ENCODE measurements at places on chromosomes 5 and 9. TPM values are rescaled to one million over a fixed set of nuclear protein-coding genes. Genes with fewer than 3 reads are reported as not detected.

The PCA3 gene
- not detected for polyA plus RNA-seq

The NR2F1 gene
- not detected for polyA plus RNA-seq

The NFIB gene
- polyA plus RNA-seq: not detected

The NUP214 gene
- 6.6 TPM for polyA plus RNA-seq

The TMEM171 gene
- 1.3 TPM for polyA plus RNA-seq

DNA sequence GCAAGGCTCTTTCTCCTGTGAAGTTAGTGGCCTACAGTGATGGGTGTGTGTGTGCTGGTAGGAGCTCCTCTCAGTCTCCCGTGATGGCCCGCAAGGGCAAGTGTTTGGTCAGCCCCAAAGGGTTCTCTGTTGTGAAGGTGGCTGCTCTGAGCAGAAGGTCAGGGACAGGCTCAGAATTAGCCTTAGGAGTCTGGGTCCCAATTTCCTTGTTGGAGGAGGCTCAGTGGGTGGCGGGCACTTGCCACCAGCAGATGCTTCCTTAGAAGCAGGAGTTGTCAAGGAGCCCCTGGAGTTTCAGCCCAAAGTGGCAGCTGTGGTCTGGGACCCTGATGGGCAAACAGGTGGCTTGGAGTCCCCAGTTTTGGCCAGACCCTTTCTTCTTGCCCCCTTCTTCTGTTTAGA is 154.4 kb downstream of the MACROH2A1 start:
- no peaks in the 10 kb centered on the region for H3K27me3 ChIP-seq
- H3K4me1 ChIP-seq: no peaks in the 10 kb centered on the region
- H3K4me3 ChIP-seq: no peak overlapping the region

DNA sequence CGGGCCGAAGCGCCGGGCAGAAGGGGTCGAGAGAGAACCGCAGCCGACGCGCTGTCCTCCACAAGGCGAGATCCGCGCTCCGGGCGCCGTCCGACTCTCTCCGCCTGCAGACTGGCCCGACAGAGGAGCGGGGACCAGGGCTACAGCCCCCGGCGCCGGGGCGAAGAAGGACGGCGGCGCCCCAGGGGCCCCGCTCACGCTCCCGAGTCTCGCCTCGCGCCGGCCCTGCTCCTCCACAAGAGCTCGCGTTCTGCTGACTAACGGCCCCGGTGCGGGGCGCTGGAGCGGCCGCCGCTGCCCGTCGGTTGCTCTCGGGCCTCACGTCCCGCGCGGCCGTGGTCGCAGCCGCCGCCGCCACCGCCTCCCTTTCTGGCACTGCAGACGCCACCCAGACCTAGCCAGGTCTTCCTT is 338 bp downstream of the ABHD17B start:
- no peaks in the 10 kb centered on the region for H3K27me3 ChIP-seq
- peaks cover 51% of the 10 kb centered on the region for H3K4me1 ChIP-seq

GRCh38 chr9:93861736-93862358 is 93.3 kb downstream of the BARX1 start:
- no peak for DNase-seq
- H3K4me3 ChIP-seq: no peak overlapping the region
- peaks cover 14% of the 10 kb centered on the region for H3K27me3 ChIP-seq
- no peaks in the 10 kb centered on the region for H3K36me3 ChIP-seq

DNA sequence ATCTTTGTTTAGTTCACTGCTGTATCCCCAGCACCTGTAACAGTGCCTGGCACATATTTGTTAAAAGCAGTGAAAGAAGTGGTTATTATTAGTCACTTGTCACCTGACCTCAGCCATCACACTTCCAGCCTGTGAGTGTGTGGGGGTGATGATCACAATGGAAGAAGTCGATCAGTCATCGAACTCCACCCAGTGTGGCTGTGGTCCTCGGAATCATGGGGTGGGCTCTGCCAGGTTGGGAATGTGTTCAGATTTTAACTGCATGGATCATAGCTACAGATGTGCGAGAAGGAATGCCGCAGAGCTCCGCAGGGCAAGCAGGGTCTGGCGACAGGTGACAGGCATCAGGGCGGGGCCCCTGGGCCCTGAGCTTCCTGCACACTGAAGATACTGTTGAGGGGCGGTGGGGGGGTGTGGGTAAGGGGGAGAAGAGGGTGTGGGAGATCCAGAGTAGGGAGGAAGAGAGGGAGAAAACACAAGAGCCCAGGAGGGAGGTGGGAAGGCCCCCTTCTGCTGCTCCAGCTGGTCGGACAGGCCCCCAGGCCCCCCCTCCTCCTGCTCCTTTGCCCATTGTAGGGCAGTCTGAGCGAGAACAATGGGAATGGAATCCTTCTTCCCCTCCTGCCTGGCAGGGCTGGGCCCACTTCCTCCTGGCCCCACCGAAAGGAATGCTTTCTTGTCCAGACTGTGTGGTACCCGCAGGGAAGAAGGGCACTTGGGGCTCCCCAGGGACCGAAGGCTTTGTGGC is 89.6 kb downstream of the SPRY4 start:
- H3K36me3 ChIP-seq: no peaks in the 10 kb centered on the region
- no peaks in the 10 kb centered on the region for H3K27me3 ChIP-seq
- peaks cover 3% of the 10 kb centered on the region for H3K4me1 ChIP-seq

DNA sequence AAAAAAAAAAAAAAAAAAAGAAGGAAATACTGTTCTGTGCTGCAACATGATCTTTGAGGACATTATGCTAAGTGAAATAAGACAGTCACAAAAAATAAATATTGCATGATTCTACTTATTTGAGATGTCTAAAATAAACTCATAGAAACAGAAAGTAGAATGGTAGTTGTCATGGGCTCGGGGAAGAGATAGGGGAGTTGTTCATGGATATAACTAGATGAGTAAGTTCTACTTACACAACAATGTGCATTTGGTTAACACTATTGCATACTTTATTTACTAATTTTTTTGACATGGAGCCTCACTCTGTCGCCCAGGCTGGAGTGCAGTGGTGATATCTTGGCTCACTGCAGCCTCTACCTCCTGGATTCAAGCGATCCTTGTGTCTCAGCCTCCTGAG is 15.2 kb downstream of the MAML1 start:
- no peak for DNase-seq
- H3K27ac ChIP-seq: no peak overlapping the region
- no peaks in the 10 kb centered on the region for H3K36me3 ChIP-seq
- H3K4me3 ChIP-seq: no peak overlapping the region
- no peaks in the 10 kb centered on the region for H3K27me3 ChIP-seq

- no peak overlapping the region for H3K27ac ChIP-seq
- no peak overlapping the region for H3K4me3 ChIP-seq
- no peaks in the 10 kb centered on the region for H3K4me1 ChIP-seq
- DNase-seq: no peak
- no peaks in the 10 kb centered on the region for H3K27me3 ChIP-seq
- no peaks in the 10 kb centered on the region for H3K36me3 ChIP-seq
These were observed 598.5 kb downstream of the BNC2 start for GRCh38 chr9:16271967-16272366.

- no peaks in the 10 kb centered on the region for H3K36me3 ChIP-seq
- peak; percentile 40 for DNase-seq
These were observed 9.1 kb upstream of the MVB12B start for GRCh38 chr9:126317513-126317912.

DNA sequence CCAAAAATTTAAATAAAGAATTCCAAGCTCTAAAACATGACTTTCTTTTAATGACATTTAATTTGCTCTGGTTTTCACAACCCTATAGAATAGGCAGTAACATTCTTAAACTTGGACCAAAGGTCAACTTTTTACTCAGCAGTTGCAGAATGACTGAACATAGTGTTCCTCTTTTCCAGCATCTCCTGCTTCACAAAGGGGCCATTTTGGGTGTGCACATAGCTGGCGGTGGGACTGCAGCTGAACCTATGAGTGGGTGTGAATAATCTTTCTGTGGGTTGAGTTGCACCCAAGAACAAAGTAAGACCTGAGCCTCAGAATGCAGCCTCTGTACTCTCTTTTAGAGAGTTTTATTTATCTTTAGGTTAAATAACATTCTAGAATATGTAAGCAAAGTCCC is 96.9 kb upstream of the HAPLN1 start:
- no peaks in the 10 kb centered on the region for H3K36me3 ChIP-seq
- DNase-seq: no peak
- no peak overlapping the region for H3K4me3 ChIP-seq
- no peak overlapping the region for H3K27ac ChIP-seq

- no peak for DNase-seq
- no peaks in the 10 kb centered on the region for H3K4me1 ChIP-seq
- no peak overlapping the region for H3K4me3 ChIP-seq
- no peaks in the 10 kb centered on the region for H3K27me3 ChIP-seq
- H3K27ac ChIP-seq: no peak overlapping the region
These were observed 278.7 kb downstream of the DENND1A start for GRCh38 chr9:123651273-123651672.

- H3K27me3 ChIP-seq: no peaks in the 10 kb centered on the region
- H3K4me1 ChIP-seq: no peaks in the 10 kb centered on the region
- no peak for DNase-seq
These were observed 198.7 kb downstream of the CHSY3 start for GRCh38 chr5:130102960-130103359.

- H3K27ac ChIP-seq: no peak overlapping the region
- no peak for DNase-seq
- H3K27me3 ChIP-seq: no peaks in the 10 kb centered on the region
- H3K36me3 ChIP-seq: peaks cover 28% of the 10 kb centered on the region
- H3K4me1 ChIP-seq: peaks cover 14% of the 10 kb centered on the region
These were observed 8.3 kb downstream of the DIMT1 start for GRCh38 chr5:62395210-62395950.

DNA sequence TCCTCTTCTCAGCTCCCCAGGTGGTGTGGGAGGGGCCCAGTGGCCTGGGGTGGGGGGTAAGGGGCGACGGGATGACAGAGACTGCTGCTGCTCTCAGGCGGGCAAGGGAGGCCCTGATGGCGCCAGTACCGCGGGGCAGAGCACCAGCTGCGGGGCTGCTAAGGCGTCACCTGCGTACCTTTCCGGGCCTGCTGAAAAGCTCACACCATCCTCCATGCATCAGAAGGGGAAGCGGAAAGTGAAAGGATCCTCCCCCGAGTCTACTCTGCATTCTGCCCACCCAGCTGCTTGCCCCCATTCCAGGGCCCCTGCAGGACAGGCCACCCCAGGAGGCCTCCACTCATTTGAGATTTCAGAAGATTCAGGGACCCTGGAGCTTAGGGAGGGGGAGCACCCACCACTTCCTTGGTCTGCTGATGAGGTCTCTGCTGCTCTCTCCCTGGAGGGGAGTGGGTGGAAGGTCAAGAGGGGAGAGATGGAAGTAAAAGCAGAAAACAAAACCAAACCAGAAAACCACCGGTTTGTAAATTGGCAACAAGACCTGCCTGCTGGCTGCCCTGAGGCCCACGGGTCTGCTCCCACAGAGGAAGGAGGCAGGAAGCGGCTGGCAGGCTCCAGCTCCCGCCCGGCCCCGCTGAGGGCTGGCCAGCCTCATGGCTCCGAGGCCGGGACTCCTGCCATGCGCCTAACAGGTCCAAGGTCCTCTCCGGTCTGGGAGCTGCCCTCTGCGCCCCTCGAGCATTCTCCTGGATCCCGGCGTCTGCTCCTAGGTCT is 33.6 kb downstream of the PRRT1B start:
- DNase-seq: peak; percentile 63
- peak overlapping the region; percentile 54 for H3K27ac ChIP-seq
- H3K36me3 ChIP-seq: peaks cover 64% of the 10 kb centered on the region
- no peak overlapping the region for H3K4me3 ChIP-seq
- peaks cover 27% of the 10 kb centered on the region for H3K4me1 ChIP-seq

GRCh38 chr5:96256795-96257470 is 176.1 kb downstream of the PCSK1 start:
- no peaks in the 10 kb centered on the region for H3K4me1 ChIP-seq
- H3K27me3 ChIP-seq: no peaks in the 10 kb centered on the region
- H3K4me3 ChIP-seq: no peak overlapping the region
- no peak for DNase-seq

- H3K27ac ChIP-seq: no peak overlapping the region
- H3K4me1 ChIP-seq: no peaks in the 10 kb centered on the region
- DNase-seq: no peak
- no peaks in the 10 kb centered on the region for H3K27me3 ChIP-seq
- no peaks in the 10 kb centered on the region for H3K36me3 ChIP-seq
- no peak overlapping the region for H3K4me3 ChIP-seq
These were observed 324.1 kb downstream of the PLK2 start for GRCh38 chr5:58135571-58136335.

GRCh38 chr9:5562806-5563416 is 52.6 kb downstream of the PDCD1LG2 start:
- no peak for DNase-seq
- H3K27ac ChIP-seq: no peak overlapping the region
- peaks cover 29% of the 10 kb centered on the region for H3K4me1 ChIP-seq
- no peaks in the 10 kb centered on the region for H3K36me3 ChIP-seq
- H3K4me3 ChIP-seq: no peak overlapping the region
- no peaks in the 10 kb centered on the region for H3K27me3 ChIP-seq

- no peak overlapping the region for H3K4me3 ChIP-seq
- no peak for DNase-seq
- peaks cover 19% of the 10 kb centered on the region for H3K36me3 ChIP-seq
- H3K4me1 ChIP-seq: no peaks in the 10 kb centered on the region
- no peak overlapping the region for H3K27ac ChIP-seq
These were observed 121.6 kb downstream of the OXCT1 start for GRCh38 chr5:41748631-41749030.

DNA sequence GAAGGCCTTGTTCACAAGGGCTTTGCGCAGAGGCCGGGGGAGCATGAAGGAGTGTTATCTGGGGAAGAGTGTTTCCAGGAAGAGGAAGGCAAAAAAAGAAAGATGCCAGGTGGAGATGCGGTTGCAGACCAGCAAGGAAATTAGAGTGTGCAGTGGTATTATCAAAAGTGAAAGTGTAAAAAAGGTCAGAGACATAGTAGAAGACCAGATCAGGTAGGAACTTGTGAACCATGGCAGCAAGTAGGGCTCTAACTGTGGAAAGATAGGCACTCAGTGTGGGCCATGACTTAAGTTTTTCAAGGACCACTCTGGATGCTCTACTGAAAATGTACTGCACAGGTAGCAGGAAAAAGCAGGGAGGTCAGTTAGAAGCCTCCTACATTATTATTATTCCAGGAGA is 90.1 kb upstream of the SPOCK1 start:
- H3K27ac ChIP-seq: no peak overlapping the region
- H3K36me3 ChIP-seq: no peaks in the 10 kb centered on the region
- DNase-seq: no peak
- H3K4me3 ChIP-seq: no peak overlapping the region
- no peaks in the 10 kb centered on the region for H3K4me1 ChIP-seq

DNA sequence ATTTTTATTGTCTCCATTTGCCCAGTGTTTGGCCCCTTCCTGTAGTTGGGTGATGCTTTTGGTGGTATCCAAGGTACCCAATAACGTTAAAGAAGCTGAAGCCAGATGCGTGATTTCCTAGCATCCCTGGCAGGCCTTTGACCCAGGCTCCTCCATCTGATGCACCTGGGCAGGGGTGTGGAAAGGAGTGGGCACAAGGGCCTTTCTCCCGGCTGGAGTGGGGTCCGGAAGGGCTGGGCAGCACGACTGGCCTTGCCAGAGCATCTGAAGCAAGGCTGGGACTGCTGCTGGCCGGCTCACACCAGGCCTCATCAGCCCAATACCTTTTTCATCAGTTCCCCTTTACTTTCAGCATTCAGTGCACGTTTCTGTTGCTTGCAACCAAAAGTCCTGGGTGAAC is 220.2 kb downstream of the FANCC start:
- H3K36me3 ChIP-seq: no peaks in the 10 kb centered on the region
- no peak overlapping the region for H3K27ac ChIP-seq
- no peaks in the 10 kb centered on the region for H3K4me1 ChIP-seq
- no peak overlapping the region for H3K4me3 ChIP-seq
- H3K27me3 ChIP-seq: no peaks in the 10 kb centered on the region

- no peak overlapping the region for H3K4me3 ChIP-seq
- H3K27me3 ChIP-seq: no peaks in the 10 kb centered on the region
- no peaks in the 10 kb centered on the region for H3K36me3 ChIP-seq
- DNase-seq: no peak
- no peaks in the 10 kb centered on the region for H3K4me1 ChIP-seq
- no peak overlapping the region for H3K27ac ChIP-seq
These were observed 75.8 kb downstream of the GTF3C4 start for GRCh38 chr9:132745756-132746709.
